ENCODE measurements at places on chromosomes 16 and 17.

- no peak for DNase-seq
These were observed 4.5 kb downstream of the CCL18 start for GRCh38 chr17:36068524-36068923.

DNA sequence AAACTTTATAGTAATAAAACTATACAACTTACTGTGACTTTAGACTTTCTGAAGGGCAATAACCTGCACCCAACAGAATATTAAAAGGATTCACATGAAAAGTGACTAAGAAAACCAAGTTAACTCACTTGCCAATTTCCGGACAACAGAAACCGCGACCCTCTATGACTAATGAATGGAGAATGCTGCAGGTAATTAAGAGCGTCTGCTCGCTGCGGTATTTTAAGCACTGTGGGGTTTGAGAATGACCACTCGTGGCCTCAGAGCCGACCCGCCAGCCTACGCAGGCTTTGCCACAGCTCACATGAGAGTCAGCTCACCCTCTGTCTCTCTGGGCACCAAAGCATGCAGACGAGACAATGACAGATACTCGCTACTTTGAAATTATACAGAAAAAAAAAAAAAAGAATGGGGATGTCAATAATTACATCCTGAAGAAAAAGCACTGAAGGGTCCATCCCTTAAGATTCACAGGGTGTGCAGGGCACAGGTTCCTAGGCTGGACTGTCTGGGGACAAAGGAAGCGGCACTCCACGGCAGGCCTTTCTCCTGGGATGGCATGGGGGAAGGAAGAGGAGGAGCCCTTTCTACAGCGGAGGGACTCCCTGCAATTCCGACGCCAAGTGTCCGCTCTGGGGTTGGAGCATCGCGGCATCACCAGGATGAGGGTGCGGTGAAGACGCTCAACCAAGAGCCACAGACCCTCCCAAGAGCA is 35.0 kb downstream of the ZCCHC14 start:
- peak; percentile 99 for DNase-seq

- peak; percentile 42 for DNase-seq
These were observed 28.4 kb upstream of the SLC25A19 start for GRCh38 chr17:75317671-75318070.

- no peak for DNase-seq
These were observed 2.5 kb upstream of the HS3ST4 start for GRCh38 chr16:25689137-25689836.
